EH (cell line): ENCODE measurements at places on chromosomes 4 and X.

DNA sequence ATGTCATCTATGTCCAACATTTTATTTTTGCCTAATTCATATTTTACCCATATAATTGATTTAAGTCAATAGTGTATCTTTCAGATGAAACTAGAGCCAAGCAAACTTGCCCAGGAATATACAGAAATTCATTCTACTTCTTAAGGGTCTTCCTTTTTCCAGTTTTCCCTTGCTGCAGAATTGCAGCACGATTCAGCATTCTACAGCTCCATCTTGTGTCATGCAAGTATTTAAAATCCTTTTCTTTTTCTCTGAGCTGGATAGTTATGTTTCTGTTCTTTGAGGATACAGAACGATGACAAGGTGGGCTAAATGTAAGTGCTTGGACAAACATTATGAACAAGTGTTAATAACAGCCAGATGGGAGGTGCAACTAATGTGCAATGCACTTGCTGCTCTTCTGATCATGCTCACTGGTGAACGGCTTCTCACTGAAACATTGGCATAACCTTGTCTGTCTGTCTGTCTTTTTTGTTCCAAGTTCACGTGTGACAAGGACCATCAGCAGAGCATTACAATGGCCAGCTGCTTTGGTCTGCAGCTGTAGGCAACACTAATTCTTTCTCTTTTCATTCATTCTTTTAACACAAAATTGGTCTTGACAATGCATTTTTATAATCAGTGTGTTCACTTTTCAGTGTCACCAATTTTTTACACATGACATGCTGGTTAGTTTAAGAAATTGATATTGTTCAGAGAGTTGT is 1821.7 kb downstream of the ARAP2 start:
- peak; percentile 3 for DNase-seq

DNA sequence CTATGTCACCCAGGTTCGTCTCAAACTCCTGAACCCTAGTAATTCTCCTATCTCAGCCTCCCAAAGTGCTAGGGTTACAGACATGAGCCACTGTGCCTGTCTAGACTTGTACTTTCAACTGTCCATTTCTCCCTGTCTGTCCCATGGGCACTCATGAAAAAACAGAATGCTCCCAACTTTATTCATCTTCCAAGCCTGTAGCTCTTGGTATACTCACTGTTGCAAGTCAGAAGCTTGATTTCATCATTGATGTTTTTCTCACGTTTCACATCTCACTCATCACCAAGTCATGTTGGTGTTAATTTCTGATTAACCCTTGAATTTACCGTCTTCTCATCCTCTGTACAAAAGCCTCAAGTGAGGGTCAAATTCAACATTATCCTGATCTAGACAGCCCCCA is 7.3 kb upstream of the SRP72 start:
- peak; percentile 7 for DNase-seq

DNA sequence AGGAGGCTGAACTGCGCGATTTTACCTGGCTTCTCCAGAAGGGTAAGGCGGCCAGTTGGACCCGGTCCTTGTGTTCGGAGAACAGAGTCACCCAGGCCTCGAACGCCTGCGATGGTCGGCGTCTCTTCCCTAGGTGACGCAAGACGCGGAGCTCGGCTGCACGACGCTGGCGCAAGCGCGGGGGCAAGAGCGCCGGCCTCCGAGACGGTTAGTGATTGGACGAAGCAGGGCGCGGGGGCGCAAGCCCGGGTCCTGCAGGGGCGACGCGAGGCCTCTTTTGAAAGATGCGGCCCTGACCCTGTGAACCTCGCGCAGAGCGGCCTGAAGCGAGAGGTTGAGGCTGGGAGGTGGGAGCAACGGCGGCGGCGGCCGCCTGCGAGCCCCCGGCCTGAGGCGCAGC is 428 bp downstream of the ADAD1 start:
- DNase-seq = no peak

- DNase-seq = peak; percentile 20
Measured at GRCh38 chr4:158316264-158316663, 106.0 kb downstream of the TMEM144 start.

GRCh38 chr4:188201851-188202250 is 62.6 kb downstream of the TRIML1 start:
- DNase-seq = peak; percentile 65

GRCh38 chrX:147891896-147892295 is 19.8 kb upstream of the FMR1 start:
- DNase-seq = peak; percentile 2

GRCh38 chr4:6206771-6207290 is 6.5 kb upstream of the JAKMIP1 start:
- DNase-seq = no peak

DNA sequence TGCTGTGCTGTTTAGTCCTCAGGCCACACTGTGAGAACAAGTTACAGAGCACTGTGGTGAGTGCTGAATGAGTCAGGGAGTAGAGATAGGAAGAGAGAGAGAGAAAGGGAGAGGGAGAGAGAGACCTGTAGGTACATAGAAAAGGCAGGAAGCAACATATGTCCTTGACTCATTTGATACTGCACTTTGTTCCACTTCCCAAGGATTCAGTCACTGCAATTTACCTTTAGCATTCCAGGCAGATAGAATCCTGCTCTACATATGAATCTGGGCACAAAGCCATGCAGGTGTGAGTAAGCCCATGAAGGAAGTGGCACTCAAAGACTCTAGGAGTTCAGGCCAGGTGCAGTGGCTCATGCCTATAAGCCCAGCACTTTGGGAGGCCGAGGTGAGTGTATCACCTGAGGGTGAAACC is 1.0 kb upstream of the DAPP1 start:
- no peak for DNase-seq

DNA sequence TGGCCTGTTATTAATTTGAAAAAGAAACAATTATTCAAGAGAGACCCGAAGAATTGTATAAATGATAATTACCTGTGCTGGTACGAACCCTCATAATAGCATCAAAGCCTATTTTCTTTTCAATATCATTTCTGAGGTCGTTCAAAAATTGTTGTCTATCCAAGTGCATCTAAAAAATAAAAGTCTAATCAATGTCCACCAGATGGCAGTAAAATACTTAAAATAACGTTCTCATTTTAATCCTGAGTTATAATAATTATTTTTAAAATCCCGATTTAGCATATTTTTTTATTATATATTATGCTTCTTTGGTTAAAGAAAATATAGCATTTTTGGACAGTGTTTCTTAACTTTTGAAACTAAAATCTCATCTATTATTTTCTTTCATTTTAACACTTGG is 55.7 kb downstream of the METTL14 start:
- DNase-seq = peak; percentile 37

DNA sequence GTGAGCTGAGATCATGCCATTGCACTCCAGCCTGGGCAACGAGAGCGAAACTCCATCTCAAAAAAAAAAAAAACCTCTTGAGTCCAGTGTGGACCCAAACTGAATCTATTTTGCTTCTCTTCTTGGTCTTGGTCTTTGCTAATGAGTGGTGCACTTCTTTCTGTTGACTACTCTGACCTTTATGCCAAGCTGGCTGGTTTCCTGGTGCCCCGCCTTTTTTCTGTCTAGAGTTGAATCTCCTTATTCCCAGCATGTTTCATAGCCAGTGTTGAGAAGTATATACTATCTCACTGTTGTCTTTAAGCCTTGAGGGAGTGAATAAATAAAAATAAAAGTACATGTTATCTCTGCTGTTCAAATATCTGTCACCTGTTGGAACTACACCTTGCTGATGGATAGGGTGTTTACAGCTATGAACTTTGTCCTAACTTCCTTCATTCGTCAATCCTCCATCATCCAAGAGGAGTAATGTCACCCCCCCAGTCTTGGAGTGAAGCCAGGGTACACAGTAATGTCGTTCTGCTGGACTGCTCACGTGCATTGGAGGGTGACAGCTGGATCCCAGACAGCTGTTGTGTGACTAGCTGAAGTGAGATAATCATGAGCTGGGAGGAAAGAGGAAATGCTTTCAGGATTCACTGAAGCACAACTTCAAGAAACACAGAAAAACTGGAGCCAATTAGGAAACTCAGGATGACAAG is 99.3 kb upstream of the PRKG2 start:
- peak; percentile 60 for DNase-seq

- DNase-seq = peak; percentile 11
Measured at GRCh38 chrX:39667191-39667590, 430.6 kb downstream of the BCOR start.

DNA sequence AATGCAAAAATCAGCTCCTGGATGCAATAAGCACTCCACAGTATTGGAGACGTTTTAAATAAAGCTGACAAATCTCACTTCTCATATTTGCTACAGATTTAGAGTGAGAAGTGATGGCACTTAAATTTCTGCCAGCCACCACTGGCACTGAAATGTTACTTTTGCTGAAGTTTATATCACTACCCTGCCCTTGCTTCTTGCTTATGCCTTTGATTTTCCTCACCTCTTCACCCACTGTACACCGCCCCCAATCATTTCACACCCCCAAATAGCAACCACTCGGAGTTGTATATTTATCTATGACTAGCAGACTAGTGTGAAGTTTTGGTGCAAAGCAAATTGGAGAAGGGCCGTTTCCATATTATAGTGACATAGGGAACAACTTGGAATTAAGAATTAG is 19.9 kb upstream of the SLC7A11 start:
- DNase-seq = no peak

GRCh38 chrX:140712413-140713173 is 3.0 kb downstream of the LINC00632 start:
- DNase-seq = peak; percentile 30

DNA sequence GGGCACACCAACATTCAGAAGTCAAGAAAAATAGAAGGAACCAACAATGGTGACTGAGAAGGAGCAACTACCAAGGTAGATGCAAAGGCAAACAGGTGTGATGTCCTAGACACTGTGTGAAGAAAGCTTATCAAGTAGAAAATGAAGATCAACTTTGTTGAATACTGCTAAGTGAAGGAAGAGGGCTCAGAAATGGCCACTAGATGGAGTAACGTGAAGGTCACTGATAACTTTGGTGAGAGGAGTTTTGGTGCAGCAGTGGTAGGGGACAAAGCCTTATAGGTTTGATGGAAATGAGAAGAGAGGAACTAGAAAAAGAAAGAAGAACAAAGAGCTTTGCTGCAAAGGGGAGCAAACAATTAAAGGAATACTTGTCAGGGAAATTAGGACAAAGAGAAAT is 23.5 kb downstream of the OTC start:
- no peak for DNase-seq

DNA sequence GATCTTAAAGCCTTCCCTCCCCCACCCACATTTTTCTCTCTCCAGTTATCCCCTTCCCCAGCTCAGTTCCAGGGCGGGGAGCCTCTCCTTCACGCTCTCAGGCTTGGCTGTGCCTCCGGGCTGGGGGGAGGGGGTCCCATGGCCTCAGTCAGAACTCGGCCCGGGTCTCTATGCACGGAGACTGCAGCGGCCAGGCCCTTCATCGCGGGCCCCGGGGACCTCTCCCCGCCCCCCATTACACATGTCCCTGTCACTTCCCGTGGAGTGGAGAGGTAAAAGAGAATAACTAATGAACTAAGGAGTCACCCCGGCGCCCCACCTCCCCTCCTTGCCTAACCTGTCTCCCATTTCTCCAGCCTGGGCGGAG is 838 bp upstream of the PRICKLE3 start:
- no peak for DNase-seq

DNA sequence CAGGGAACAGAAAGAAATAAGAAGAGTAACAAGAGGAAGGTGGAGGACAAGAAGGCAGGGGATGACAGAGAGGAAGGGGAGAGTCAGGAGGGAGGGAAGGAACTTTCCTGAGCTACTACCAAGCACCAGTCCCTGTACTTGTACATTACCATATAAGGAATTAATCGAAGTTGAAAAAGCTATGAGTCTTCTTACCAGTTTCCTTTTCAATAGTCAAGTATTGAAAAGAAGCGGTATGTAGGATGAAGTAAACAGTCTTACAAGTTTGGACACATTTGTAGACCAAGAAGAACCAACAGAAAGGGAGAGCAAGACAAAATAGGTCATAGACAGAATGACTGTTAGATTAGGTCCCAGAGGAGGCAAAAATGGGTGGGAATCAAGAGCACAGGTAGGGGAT is 629.7 kb upstream of the DIPK2B start:
- DNase-seq = no peak

GRCh38 chr4:75800972-75801371 is 76.6 kb downstream of the USO1 start:
- peak; percentile 50 for DNase-seq

DNA sequence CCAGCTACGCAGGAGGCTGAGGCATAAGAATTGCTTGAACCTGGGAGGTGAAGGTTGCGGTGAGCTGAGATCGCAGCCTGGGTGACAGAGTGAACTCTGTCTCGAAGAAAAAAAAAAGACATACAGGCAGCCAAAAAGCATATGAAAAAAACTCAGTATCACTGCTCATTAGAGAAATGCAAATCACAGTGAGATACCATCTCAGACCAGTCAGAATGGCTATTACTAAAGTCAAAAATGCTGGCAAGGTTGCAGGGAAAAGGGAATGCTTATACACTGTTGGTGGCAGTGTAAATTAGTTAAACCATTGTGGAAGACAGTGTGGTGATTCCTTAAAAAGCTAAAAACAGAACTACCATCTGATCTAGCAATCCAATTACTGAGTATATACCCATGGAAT is 123.1 kb downstream of the CHIC2 start:
- no peak for DNase-seq

- DNase-seq = peak; percentile 16
Measured at GRCh38 chr4:151530783-151531182, 121.8 kb downstream of the FHIP1A start.

DNA sequence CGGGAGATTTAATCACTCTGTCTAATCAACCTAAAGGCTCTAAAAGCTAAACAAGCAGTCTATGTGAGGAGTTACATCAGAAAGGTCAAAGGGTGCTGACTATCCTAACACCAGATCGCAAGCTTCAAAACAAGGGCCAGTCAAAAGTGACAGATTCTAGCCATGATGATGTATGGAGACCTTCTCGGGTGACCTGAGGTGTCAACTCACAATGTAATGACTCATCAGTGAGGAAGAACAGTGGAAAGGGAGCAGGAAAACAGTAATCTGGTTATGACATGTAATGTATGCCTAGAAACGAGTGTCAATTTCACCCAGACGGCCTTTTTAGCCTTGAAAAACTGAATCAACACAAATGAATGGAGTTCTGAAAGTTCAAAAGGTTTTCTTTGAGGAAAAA is 375.3 kb downstream of the IDS start:
- no peak for DNase-seq

GRCh38 chrX:9542106-9542760 is 77.4 kb downstream of the TBL1X start:
- DNase-seq = no peak
